ENCODE measurements at places on chromosomes 13 and 19.

- no peak for DNase-seq
Measured at GRCh38 chr19:7428651-7429113, 60.2 kb downstream of the PEX11G start.

DNA sequence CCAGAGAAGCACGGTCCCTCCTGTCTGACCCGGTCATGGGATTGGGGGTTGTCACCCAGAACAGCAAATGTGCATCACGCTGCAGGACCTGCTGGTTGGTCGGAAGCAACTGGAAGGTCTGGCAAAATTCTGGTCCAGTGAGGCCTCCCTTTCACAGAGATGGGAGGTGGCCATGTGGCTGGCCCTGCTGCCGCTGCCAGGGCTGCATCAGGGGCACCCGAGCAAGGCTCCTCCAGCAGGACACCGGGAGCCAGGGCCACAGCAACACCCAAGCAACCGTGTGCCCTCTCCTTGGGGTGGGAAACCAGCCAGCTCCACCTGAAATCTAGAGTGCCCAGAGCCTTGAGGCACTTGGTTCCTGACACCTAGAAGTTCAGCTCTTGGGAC, 11.5 kb upstream of the GAS6 start:
- no peak for DNase-seq

- no peak for DNase-seq
Measured at GRCh38 chr13:36101157-36101556, 30.0 kb downstream of the DCLK1 start.

GRCh38 chr19:40578442-40578908, 1.8 kb downstream of the SHKBP1 start:
- no peak for DNase-seq

GRCh38 chr19:293436-294110, 2.4 kb upstream of the PLPP2 start:
- DNase-seq, result no peak

- DNase-seq, result no peak
Measured at GRCh38 chr13:22169473-22169872, 498.6 kb downstream of the FGF9 start.

- DNase-seq, result no peak
Measured at GRCh38 chr19:494171-495080, 1.9 kb upstream of the MADCAM1 start.

GRCh38 chr13:45691251-45691650, 10.9 kb upstream of the CBY2 start:
- no peak for DNase-seq

DNA sequence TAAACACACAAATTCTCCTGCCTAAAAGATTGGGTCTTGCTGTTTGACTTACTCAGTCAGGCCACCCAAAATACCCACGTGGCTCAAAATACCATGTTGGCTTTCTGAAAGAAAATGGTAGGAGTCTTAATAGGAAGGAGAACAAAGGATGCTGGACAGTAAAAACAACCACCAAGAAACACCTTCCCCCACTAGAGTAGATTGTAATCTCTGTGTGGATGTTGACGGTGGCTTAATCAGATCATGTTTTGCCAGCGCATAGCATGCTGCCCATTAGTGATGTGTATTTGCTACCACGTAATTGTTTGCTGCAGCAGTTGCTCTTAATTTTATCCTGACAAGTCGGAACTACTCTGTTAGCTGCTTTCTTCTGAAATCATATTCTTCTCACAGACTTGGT, 1229.3 kb upstream of the SLC10A2 start:
- no peak for DNase-seq

DNA sequence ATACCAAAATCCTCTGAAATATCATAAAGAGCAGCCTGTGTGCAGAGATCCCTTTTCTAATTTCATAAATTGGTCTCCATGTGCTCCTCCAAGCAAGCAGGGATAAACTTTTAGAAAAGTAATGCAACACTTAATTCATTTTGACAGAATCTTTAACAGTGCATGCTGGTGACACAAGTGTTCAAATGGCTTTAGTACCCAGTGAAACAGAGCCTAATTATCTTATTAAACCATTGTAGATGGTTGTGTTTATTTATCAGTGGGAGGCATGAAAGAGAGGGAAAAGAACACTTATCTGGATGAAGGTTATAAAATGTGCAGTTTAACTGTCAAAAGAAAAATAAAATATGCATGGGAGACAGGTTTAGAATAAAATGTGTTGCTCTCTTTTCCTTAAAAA, 945.0 kb upstream of the PCDH20 start:
- no peak for DNase-seq

DNA sequence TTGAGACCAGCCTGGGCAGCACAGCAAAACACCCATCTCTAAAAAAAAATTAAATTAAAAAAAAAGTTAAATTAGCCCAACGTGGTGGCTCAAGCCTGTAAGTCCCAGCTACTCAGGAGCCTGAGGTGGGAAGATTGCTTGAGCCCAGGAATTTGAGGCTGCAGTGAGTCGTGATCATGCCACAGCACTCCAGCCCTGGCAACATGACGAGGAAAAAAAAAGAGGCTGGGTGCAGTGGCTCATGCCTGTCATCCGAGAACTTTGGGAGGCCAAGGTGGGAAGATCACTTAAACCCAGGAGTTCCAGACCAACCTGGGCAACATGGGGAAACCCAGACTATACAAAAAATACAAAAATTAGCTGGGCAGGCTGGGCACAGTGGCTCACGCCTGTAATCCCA, 2.2 kb upstream of the TMEM161A start:
- no peak for DNase-seq

GRCh38 chr19:40605216-40605971, 4.2 kb downstream of the LTBP4 start:
- DNase-seq, result peak; percentile 67

GRCh38 chr13:21365574-21365973, 93.5 kb downstream of the ZDHHC20 start:
- DNase-seq, result peak; percentile 3

- no peak for DNase-seq
Measured at GRCh38 chr19:32330213-32330857, 15.1 kb upstream of the ZNF507 start.

DNA sequence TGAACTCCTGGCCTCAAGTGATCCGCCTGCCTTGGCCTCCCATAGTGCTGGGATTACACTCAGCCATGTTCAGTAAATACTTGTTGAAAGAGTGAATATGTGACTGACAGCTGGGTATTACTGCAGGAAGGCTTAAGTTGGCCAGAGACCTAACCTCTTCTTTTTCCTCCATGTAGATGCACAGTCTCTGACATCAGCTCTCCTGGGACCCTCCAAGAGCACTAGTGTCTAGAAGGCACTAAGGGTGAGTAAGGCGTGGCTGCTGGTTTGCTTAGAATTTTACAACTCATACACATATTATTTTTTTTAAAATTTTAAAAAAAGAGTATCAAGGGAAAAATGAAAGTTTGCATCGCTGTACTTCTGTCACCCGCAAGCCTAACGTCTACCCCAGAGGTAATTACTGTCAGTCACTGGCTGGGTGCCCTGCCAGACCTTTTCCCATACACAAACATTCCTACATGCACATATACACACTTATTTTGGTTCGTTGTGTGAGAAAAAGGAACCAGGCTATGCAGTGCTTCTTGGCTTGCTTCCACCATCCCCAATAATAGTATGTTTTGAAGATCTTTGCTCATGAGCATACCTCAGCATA, 122.0 kb downstream of the SIPA1L3 start:
- DNase-seq, result no peak

DNA sequence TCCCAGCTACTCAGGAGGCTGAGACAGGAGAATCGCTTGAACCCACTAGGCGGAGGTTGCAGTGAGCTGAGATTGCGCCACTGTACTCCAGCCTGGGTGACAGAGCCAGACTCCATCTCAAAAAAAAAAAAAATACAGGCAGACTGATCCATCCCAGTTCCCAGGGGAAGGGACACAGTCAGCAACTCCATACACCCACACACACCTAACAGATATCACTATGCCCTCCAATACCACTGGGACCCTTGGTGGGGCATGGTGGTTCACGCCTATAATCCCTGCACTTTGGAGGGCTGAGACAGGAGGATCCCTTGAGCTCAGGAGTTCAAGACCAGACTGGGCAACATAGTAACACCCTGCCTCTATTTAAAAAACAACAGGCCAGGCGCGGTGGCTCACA, 2.6 kb downstream of the DPF1 start:
- DNase-seq, result no peak

All from activated T-cell treated with anti-CD3 and anti-CD28 coated beads for 1 hour (primary cell).